GM12878 (cell line): ENCODE measurements at places on chromosomes 13 and 19. TPM values are rescaled to one million over a fixed set of nuclear protein-coding genes. Genes with fewer than 3 reads are reported as not detected.

PSG2 gene
- not detected in 2 replicates for polyA plus RNA-seq

CBARP gene
- not detected in 2 replicates for polyA plus RNA-seq

DENND1C gene
- polyA plus RNA-seq = 43.7 and 45.8 TPM in 2 replicates

COX6B2 gene
- polyA plus RNA-seq = 0.08 TPM in 1 of 2 replicates, not detected in the other

UBE2L5 gene
- 0.17 TPM in 1 of 2 replicates, not detected in the other for polyA plus RNA-seq

ZNF583 gene
- polyA plus RNA-seq = 2.2 and 3.4 TPM in 2 replicates

TPTE2 gene
- 0.83 and 1.7 TPM in 2 replicates for polyA plus RNA-seq

RASA3 gene
- polyA plus RNA-seq = 16.5 and 16.7 TPM in 2 replicates

PRX gene
- polyA plus RNA-seq = 0.27 and 0.29 TPM in 2 replicates
